ENCODE measurements at places on chromosomes 2 and 18.

GRCh38 chr2:97906307-97906706 lies 89.4 kb downstream of the TMEM131 start:
- DNase-seq, result no peak

- DNase-seq, result peak; percentile 50
These were observed 2.9 kb downstream of the CYP26B1 start for GRCh38 chr2:72144632-72145288.

GRCh38 chr2:796141-796985 lies 119.2 kb upstream of the TMEM18 start:
- no peak for DNase-seq

GRCh38 chr2:88071365-88071764 lies 3.7 kb downstream of the SMYD1 start:
- DNase-seq, result no peak

DNA sequence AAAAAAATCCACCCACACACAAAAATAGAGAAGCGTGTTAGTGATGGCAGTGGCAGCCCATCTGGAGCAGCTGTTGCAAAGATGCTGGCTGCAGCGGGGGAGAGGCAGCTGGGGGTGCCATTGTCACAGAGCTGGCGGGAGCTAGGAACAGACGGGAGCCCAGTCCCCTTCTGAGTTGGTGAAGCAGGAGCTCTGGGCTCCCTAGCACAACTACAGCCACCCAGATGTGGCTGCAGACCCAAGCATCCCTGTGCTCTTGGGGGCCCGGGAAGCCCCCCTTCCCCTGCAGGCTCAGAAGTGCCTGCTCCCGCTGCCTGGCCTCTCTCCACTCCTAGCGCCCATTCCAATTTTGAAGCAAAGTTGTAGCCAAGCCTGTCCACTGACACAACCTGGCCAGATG lies 366.6 kb upstream of the MC4R start:
- DNase-seq, result no peak

- no peak for DNase-seq
These were observed 8.6 kb downstream of the SNRNP27 start for GRCh38 chr2:69902213-69902922.

- DNase-seq, result no peak
These were observed 187.1 kb upstream of the PIK3C3 start for GRCh38 chr18:41767960-41768359.

- no peak for DNase-seq
These were observed 56.2 kb downstream of the SOX11 start for GRCh38 chr2:5748391-5748790.

DNA sequence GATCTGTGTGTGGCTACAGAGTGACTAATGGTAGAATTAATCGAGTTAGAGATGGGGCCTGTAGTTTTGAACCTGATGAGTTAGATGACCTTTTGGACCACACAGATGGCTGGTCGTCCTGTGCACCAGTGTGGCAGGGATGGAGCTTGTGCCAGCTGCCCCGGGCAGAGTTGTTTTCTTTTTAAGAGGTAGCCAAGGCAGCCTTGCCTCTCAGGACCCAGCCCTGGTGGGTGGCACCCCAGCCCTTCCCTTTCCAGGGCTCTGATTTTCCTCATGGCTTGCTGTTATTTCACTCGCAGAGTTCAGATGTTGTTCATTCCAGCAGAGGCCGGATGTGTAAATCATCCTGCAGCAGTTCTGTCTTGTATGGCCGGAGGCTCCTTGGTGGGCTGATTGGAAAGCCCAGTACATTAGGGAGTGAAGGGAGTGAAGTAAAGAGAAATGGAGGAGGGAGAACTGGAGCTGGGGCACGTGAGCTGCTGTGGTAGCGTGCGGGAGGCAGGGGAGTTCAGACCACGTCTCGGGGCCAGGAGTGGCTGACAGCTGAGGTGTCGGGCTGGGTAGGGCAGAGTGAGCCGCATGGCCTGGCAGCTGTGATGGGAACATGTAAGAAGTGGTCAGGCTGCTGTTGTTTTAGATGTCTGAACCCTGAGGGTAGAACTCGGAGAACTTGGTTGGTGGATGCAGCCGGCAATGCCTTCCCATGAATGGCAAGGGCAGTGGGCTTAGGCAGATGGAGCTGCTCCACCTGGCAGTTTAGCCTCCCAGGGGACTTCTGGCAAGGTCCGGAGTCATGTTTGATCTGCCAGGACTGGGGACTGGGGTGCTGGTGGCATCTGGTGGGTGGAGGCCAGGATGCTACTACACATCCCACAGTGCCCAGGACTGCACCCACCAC lies 28.8 kb downstream of the ASAP2 start:
- no peak for DNase-seq

DNA sequence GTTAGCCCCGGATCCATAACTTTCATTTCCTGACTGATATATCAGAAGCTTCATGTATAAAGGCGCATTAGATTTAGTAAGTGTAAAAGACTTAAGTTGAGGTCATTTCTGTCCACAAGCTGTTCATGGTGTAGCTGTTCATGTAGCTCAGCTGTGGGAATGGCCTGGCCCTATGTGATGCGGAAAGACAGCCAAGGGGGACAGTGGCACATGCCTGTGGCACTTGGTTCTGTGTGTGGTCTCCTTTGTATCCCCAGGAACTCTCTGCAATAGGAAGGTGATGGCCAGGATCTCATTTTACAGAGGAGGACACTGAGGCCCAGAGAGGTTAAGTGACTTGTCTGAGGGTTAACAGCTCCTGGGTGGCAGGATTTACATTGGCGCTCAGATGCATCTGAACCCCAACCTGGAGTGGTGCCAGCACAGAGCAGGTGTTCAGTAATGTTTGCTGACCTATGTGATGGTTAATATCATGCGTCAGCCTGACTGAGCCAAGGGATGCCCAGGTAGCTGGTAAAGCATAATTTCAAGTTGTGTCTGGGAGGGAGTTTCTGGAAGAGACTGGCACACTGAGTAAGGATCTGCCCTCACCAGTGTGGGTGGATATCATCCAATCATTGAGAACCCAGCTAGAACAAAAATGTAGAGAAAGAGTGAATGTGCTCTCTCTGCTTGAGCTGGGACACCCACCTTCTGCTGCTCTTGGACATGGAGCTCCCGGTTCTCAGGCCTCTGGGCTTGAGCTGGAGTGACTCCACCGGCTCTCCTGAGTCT lies 25.4 kb downstream of the HPCAL1 start:
- no peak for DNase-seq

- peak; percentile 71 for DNase-seq
These were observed 17.2 kb upstream of the SDC1 start for GRCh38 chr2:20241973-20242726.

DNA sequence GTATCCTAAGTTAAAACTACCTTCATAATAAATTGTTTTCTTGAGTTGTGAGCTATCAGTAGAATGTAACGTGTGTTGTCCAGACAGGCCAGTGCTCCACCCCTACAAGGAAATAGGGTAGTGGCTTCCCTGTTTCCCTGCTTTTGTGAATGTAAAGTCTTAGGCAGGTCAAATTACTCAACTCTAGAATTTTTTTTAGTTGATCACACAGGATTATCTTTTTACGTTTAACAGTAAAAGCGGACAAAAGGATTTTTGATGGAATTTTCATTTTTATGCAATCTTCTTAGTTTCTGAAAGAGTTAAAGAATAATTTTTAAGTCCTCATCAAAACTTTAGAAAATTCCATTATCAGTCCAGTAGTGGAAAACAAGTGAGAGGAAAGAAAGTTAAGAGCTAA lies 38.2 kb downstream of the GPD2 start:
- DNase-seq, result no peak

- no peak for DNase-seq
These were observed 380.0 kb downstream of the MEIS1 start for GRCh38 chr2:66814916-66815315.

DNA sequence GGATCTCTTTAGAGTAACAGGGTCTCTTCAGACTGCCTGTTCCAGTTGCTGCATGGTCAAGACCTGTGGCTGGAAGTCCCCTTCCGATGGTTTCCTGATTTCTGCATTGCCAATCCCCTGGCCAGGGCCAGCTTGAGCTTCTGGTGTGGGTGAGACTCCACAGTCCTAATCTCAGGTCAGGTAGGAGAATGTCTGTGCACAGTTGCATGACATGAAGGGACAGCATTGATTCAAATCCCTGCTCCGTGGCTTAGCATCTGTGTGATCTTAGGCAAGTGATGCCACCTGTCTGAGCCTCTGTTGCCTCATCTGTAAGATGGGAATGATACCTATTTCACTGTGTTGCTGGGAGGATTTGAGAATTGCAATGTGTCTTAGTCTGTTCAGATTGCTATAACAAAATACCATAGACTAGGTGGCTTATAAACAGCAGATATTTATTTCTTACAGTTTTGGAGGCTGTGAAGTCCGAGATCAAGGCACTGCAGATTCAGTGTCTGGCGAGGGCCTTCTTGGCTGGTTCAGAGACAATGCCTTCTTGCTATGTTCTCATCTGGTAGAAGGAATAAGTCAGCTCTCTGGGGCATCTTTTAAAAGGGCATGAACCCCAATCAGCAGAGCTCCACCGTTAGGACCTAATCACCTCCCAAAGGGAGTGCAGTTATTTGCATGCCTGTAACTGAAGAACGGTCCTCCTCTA lies 66.2 kb downstream of the ATOH8 start:
- DNase-seq, result no peak

DNA sequence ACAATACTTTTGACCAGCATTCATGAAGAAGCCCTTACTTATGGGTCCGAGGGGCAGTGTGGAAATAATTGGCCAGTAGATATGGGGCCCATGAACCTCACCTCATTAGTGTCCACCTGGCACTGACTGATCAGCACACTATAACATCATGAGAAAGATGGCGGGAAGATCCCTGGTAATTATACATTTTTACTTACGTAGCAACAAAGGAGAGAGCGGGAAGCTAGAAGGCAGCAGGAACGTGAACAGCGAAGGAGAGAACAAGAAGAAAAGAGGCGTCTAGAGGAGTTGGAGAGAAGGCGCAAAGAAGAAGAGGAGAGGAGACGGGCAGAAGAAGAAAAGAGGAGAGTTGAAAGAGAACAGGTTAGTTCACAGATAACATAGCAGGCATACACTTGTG lies 136.0 kb upstream of the IL1R2 start:
- no peak for DNase-seq

GRCh38 chr2:10352361-10352760 lies 49.7 kb downstream of the HPCAL1 start:
- DNase-seq, result no peak

- peak; percentile 67 for DNase-seq
These were observed 26.0 kb upstream of the FOSL2 start for GRCh38 chr2:28366496-28367282.

DNA sequence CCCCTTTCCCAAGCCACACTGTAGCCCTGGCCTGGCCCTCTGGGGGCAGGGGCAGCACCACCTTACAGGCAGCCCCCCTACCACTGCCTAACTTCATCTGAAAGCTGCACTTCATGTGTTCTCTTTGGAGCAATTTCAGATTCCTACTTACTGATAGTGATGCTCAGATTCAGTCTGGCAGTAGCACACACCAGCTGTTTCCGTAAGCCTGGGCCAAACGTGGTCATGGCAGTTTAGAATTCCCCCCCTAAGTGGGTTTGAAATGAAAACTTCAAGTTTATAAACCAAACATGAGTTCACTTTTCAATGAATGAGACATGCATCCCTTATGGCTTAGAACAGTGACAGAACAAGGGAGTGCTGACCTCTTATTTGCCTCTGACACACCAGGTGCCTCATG lies 29.4 kb downstream of the GDF7 start:
- no peak for DNase-seq

DNA sequence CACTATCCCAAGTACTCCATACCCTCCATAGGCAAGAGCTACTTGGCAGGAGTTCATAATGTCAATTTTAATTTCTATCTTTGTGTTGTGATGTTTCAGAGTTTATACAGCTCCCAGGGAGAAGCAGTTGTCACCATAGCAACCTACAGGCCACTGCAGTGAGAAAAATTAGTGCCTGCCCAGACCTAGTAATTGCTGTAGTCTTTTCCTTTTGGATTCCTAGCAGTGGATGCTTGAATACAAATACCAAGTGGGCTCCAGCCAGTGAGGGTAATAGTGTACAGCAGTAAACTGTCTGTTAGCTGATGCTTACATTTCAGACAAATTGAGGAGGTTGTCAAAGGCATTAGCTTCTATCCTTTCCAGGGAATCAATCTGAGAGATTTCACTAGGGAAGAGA lies 26.7 kb downstream of the LHCGR start:
- no peak for DNase-seq

DNA sequence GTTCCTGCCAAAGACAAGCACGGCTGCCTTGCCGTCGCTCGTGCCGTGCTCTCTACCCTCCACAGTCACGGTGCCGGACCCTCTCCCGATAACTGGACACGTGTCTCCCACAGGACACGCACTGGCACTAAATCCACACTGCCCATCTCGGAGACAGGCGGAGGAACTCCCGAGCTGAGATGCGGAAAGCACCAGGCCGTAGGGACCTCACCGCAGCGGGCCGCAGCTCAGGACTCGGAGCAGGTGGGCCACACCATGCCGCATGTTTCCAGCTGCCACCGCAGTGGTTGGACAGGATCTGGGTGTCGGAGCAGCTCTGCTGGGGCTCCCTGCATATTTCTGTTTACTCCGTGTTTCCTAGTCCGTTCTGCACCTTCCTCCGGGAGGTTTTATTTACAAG lies 127.2 kb downstream of the TPO start:
- no peak for DNase-seq

- DNase-seq, result no peak
These were observed 122.2 kb downstream of the SLC8A1 start for GRCh38 chr2:40329739-40330030.

- DNase-seq, result no peak
These were observed 1370.7 kb upstream of the CDH2 start for GRCh38 chr18:29547626-29548025.

- DNase-seq, result no peak
These were observed 103.5 kb downstream of the ANKRD44 start for GRCh38 chr2:197207106-197207505.

DNA sequence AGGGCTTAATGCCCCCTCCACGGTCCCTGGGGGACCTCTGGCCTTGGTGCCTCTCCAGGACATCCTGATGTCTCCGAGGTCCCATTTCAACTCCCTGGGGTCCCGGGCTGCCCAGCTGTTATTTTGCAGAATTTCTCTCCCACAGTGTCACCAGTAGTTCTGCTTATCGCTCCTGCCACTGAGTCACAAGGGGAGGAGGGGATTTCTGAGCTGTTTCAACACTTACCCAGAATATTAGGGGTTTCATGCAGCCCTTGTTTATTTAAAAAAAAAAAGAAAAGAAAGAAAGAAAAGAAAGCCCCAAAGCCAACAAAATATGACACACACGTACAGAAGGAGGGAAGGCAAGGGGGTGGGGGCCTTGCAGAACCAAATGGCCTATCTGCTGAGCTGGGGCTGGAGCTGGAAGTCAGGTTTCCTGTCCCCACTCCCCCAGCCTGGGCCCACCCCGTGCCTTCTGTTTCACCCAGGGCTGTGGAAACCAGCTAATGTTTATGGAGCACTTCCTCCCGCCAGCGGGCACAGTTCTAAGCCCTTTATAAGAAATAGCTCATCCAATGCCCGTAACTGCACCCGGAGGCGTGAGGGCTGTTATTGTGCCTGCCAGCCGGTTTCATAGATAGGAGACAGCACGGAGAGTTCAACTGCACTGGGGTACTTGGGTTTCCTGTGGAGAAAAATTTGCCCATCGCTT lies 8.4 kb upstream of the ARID5A start:
- peak; percentile 58 for DNase-seq

- DNase-seq, result no peak
These were observed 187.4 kb downstream of the DNER start for GRCh38 chr2:229526951-229527350.

DNA sequence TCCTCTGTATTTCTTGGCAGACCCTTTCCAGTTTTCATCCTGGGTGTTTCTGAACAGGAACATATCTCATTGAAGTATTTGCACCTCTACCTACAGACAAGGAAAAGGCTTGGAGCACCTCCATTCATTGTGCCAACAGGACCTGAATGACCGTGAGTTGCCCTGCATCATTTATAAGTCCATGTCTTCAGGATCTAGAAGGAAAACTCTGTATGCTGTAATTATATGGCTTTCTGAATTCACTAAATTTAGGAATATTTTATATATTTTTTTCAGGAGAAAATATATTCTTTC lies 402.3 kb upstream of the SLC14A2 start:
- DNase-seq, result no peak
